ENCODE measurements at places on chromosomes 4 and X.

- no peak for DNase-seq
These were observed 147.9 kb upstream of the FGF13 start for GRCh38 chrX:138859421-138859820.

GRCh38 chrX:21799767-21800166 is 39.6 kb upstream of the MBTPS2 start:
- no peak for DNase-seq

DNA sequence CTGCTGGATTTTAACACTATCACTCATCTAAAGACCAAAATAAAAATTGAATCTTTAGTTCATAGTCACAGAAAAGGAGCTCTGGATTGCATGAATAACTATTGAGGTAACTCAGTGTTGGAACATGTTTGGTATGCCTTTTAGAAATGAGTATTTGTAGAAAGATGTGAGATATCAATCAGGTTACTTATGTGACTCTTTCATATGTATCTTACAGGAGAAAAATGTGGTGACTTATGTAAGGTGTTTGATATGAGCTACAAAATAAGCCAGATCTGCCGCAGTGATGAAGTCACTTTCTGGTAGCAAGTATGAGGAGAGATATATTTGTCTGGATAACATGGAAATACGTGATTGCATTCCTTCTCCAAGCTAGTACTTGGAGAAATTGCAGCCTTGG is 1653.3 kb upstream of the PCDH7 start:
- DNase-seq, result no peak

DNA sequence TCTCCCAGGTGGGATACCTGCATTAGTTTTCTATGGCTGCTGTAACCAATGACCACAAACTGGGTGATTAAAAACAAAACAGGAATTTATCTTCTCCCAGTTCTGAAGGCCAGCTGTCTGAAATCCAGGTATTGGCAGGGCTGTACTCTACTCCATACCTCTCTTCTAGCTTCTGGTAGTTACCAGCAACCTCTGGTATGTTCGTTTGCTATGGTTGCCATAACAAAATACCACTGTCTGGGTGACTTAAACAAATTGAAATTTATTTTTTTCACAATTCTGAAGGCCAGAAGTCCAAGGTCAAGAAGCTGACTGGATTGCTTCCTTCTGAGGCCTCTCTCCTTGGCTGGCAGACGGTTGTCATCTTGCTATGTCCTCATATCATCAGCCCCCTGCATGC is 642.1 kb upstream of the TENM3 start:
- no peak for DNase-seq

GRCh38 chr4:184815046-184815877 is 10.5 kb downstream of the ACSL1 start:
- no peak for DNase-seq

GRCh38 chr4:15194520-15194919 is 192.2 kb downstream of the CPEB2 start:
- DNase-seq, result no peak

DNA sequence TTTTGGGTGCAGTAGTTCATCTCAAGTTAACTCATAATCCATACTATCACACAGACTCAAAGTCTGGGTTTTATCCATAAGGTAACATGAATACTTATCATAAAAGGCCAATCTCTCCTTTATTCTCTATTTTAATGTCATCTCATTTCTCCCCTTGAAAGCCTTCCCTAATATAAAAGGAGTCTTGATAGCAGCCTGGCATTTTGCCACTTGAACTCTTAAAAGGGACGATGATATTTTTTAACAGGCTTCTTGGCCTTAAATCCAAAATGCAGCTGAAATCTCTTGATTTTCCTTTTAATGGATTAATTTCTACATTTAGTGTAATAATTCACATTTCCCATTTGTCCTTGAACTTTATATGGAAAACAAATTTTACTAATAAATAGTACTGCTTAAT is 8.4 kb upstream of the JCHAIN start:
- DNase-seq, result no peak

- no peak for DNase-seq
These were observed 82.2 kb downstream of the EFHC2 start for GRCh38 chrX:44261286-44261685.

GRCh38 chr4:112651641-112652040 is 14.7 kb downstream of the LARP7 start:
- DNase-seq, result no peak

DNA sequence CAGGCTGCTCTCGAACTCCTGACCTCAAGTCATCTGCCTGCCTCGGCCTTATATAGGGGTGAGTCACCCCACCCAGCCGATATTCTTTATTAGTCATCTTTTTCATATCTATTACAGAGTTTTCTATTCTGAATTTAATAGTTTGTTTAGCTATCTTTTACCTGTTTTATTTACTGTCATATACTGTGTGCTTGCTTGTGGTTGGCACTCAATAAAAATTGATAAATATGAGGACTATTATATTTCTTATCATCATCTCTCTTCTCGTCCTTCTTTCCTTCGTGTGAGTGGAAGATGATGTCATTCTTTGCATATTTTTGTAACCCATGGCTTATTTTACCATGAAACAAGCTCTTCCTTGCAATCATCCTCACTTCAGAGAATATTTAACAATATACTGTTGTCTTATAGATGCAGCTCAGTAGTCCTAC is 265.5 kb downstream of the ARHGAP24 start:
- no peak for DNase-seq

- no peak for DNase-seq
These were observed 395.2 kb downstream of the SPOCK3 start for GRCh38 chr4:166838975-166839614.

- DNase-seq, result peak; percentile 51
These were observed 107.6 kb upstream of the FAM9C start for GRCh38 chrX:13151828-13152517.

DNA sequence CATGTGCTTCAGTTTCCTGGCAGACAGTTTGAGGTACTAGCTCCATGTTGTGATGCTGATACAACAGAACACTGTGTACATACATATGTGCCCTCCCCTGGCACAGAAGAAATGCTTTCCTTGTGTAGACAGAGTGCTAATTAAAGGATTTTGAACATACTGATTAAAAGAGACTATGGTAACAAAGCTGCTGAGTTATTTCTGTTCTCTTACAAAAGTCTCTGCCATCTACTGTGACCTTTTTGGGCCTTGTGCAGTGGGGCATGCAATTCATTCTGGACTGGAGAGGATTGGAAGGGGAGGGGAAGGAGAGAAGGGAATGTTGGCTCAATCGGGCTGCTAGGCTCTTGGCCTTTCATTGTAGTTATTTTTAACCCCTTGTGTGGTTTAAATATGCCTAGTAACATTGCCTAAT is 6.0 kb downstream of the PDLIM5 start:
- no peak for DNase-seq

DNA sequence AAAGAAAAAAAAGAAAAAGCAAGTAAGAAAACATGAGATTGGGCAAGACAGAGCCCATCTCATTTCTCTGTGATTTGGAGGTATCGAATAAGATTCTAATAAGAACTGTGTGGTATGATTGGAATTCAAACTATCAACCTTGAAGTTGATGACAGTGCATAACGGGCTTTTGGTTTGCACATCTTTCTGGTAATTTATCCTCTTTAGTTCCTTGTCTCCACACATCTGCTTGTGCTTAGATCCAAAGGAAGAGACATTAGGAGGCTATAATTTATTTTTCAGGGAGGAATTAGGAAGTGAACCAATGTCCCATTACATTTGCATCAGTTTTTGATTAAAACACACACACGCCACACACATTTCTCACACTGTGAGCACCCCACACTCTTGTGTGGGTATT is 149.9 kb downstream of the ARSF start:
- no peak for DNase-seq

- DNase-seq, result no peak
These were observed 75.1 kb downstream of the TSPAN5 start for GRCh38 chr4:98583265-98583664.

DNA sequence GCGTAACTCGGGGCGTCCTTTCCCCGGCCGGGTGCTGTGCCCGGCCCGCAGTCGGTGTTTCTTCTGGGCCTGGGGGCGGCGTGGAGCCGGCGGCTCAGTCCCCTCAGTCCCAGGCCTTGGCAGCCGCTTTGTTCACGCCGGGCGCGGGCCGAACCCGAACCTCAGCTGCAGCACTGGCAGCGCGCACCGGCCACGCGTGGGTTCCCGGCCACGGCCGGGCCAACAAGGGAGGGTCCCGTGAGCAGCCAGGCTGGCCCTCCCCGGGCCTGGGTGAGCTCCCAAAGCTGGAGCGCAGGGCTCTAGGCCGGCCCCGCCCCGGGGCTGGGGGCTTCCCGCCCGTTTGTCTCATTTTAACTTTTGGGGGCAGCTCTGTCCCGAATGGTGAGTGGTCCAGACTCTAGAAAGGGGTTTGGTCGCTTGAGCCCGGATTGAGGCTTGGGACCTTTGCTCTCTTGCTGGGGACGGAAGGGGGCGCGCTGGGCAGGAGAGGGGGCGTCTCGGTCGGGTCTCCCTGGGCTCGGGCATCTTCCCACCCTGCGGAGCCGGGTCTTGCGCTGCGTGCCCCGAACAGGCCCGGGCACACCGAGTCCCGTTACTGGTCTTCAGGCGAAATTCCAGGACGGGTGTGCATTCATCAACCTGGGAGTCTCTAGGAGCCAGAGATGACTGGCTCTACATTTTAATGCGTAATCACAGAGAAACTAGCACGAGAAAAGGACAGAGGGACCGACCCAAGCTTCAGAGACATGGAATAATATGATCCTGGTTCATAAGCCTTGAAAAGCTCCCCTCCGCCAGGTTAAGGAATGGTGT is 177.1 kb downstream of the CBR4 start:
- no peak for DNase-seq

DNA sequence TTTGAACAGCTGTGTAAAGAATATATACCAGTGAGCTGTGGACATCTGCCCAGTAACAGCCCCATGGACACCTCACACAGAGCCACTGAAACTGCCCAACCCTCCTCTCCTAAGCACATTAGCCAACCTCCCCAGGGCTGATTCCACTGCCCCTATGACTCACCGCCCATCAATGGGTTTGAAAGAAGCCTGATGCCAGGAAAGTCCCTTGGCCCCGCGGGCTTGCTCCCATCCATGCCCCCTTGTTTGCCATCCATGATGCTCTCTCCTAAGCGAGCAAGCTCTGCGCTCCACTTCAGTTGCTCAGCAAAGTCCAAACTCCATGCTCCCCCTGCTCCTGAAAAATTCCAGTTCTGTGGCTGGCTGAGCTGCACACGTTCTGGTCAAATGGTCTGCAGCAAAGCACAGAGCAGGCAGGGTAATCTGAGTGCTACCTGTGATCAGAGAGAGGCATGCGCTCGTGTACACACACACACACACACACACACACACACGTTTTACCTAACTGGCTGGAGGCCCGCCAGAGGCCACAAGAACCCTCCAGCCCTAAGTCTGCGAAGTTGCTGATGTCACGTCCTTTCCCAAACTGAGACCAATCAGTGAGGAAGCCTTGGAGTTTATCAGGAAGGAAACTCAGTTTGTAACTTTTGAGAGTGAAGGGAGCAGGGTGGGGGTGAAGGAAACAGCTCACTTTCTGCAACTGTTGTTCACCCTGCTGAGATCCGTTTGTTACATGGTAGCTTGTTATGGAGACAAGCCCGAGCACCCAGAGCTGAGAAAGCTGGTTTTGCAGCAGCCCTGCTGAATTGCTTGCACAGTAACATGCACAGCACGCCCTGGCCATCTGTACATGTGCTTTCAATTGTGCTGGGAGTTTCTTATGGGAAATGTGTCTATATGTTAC is at the start of gene ASB9:
Gene ASB9, minus strand, starts transcription at position 466 of the 904 bp plus-strand sequence. Its CDS starts 209 bp downstream, at position 257.
- DNase-seq, result peak; percentile 31
